ENCODE measurements at places on chromosomes 7 and 10.

GRCh38 chr7:30865076-30865475, 46.6 kb upstream of the AQP1 start:
- no peak for ATAC-seq

DNA sequence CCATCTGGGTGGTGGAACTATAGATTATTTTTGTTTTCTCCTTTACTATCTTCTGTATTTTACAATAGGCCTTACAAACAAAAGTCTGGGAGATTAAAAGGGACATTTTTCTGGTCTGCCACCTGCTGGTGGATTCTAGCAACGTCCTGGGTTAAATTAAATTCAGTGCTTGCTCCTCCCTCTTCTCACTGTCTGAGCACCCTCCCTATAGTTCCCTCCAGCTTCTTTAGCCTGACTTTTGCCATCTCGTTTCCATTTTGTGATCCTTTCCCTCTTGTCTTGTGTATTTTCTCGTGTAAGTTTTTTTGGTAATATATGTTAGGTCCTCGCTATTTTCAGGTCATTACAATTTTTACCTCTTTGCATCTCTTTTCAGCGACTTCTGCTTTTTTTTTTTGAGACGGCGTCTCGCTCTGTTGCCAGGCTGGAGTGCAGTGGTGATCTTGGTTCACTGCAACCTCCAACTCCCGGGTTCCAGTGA, 16.1 kb downstream of the ANKRD16 start:
- peak; percentile 73 for ATAC-seq

GRCh38 chr7:154375956-154376355, 323.8 kb downstream of the DPP6 start:
- ATAC-seq: no peak

DNA sequence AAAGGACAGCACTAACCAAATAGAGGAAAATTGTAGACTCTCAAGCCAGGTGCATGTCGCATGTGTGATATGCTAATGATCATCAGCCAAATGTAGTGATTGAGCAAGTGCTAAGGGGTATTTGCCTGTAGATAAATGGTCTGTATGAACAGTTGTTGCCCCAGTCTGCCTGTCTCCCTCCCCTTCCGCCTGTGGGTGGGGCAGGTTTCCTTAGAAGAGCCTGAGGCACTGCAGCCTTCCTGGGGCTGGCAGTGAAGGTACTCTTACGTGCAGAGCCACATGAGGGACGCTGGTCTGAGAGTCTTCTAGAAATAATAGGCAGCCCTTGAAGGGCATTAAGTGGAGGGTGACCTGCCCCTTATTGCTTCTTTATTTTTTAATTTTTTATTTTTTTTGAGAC, 152.1 kb downstream of the SNX10 start:
- ATAC-seq: no peak

GRCh38 chr10:43390759-43391158, 18.2 kb downstream of the HNRNPF start:
- ATAC-seq: peak; percentile 56

GRCh38 chr7:24793982-24794648, 36.9 kb upstream of the GSDME start:
- ATAC-seq: no peak

DNA sequence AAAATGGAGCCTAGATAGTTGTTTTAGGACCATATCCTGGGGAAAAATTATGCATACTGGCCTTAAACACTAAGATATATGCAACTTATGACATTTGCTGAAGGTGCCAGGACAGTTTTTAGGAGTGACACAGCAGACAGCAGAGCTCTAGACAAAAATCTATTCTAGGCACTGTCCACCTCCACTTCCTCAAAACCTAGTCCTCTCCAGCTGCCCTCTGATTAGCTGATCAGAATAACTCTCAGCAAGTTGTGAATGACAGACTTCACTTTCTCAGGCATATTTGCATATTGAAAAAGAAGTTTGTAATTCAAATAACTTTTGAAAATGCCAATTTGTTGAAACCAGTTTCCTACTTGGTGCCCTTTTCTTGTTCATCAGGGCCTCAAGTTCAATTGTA, 152.3 kb upstream of the STEAP4 start:
- no peak for ATAC-seq

GRCh38 chr7:98200364-98200763, 10.9 kb upstream of the BHLHA15 start:
- no peak for ATAC-seq

DNA sequence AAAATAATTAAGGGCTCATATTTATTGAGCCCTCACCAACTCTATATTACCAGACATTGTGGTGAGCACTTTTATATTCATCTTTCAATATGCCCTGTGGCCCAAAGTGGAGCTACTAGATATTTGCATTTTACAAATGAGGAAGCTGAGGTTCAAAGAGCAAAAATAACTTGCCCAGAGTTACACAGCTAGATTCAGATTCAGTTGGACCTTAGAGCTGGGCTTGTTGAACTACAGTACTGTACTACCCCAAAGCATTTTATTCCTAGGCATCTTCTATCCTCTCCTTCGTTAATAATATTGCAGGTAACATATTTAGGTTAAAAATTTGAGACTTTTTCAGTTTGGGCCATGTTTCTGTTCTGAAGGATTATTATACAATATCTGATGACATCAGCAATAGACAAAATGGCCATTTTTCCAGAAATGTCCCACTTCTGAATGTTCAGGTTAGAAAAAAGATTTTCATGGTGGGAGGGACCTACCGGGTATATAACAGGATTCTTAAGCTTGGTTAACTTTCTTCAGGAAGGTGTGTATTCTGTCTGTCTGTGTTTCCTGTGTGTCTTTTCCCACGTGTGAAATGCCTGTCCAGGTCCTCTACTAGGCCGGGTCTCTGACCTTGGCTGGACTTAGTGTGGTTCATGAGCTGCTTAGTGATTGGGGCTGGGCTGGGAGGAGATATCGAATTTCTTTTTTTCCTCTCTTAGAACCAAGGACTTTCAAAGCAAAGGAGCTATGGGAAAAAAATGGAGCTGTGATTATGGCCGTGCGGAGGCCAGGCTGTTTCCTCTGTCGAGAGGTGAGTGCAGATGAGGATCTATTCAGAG, 13.6 kb downstream of the PRXL2A start:
- no peak for ATAC-seq

DNA sequence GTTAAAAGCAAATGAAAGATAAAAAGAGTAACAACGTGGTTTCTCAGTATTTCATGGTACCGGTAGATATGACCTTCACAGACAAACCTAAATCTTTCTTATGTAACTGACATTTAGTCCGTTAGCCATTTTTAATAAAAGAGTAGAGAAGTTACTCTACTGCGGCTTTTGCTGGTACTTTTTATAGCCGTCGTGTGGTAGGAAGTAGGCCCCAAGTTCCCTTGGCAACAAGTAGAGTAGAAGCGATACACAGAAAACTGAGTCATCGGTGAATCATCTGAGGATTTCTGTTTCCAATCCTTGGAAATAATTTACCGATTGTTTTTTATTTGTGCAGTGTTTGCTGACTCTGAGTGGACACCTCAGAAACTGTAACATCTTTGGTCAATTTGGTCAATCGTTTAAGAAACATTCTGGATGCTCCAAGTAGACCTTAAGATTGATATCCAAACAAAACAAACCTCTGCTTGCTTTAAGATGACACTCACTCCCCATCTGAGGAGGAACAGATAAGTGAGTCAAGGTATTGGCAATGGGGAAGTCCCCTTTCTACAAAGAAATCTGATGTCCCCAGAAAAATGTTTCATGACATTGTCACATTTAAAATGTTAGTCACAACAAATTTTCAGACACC, 63.9 kb upstream of the AHR start:
- ATAC-seq: peak; percentile 90

- ATAC-seq: no peak
Measured at GRCh38 chr10:63542835-63543575, 21.8 kb downstream of the REEP3 start.

- ATAC-seq: no peak
Measured at GRCh38 chr10:110764793-110765512, 106.8 kb upstream of the PDCD4 start.

DNA sequence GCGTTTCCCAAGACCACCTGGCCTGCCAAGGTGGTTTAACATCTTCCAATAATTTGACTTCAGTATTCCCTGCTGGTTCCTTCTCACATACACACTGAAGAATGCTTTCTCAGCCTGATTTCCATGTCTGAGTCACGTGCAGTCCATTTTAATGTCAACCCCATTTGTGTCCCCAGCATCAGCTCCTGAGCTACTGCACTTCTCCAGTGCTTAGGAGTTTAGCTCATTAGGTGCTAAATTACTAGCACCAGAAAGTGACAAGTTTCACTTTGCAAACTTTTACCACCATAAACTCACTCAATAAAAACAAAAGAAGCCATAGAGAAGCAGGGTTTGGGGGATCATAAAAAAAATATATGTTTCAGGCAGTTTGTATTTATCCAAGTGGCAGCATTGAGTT, 279.3 kb upstream of the SORCS1 start:
- no peak for ATAC-seq

GRCh38 chr10:89242345-89242684, 9.3 kb downstream of the LIPA start:
- peak; percentile 88 for ATAC-seq

DNA sequence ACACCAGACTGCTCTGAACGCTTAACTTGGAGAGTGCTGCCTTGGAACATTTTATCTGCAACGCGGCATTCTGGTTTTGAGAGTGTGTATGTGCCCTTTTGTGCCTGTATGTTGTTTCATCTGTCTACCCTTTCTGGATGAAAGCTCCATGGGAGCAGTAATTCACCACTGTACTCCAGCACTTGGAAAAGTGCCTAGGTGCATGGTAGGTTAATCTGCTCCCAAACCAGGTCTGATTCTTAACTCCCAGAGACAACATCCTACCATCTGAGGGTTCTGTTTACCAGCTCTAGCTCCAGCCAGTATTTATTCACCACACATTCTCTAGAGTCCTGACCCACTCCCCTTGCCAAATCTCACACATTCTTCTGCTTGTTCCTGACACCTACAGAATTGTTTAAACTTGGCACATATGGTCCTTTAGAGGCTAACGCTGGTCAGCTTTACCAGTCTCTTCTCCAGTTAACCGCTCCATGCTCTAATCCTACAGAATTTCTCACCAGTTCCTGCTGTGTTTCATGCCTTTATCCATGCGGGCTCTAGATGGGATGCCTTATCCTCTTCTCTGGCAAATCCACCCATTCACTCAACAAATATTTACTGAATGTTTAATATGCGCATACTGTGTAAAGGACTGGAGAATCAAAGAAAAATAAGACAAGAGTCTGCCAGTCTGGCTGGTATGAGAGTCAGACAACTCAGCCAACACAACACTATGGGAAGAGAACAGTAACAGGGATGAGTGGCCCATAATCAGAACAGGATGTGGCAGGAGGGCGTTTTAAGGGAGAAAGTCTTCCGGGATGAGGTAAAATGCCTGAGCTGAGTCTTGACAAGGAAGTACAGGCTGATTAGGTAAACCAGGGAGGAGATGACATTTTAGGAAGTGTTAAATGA, 46.3 kb downstream of the MTPN start:
- ATAC-seq: peak; percentile 56

- ATAC-seq: no peak
Measured at GRCh38 chr7:106824458-106824857, 40.6 kb upstream of the PIK3CG start.

GRCh38 chr7:128100949-128101713, 69.9 kb upstream of the LRRC4 start:
- ATAC-seq: peak; percentile 4

- no peak for ATAC-seq
Measured at GRCh38 chr10:112858986-112859651, 90.9 kb upstream of the TCF7L2 start.

DNA sequence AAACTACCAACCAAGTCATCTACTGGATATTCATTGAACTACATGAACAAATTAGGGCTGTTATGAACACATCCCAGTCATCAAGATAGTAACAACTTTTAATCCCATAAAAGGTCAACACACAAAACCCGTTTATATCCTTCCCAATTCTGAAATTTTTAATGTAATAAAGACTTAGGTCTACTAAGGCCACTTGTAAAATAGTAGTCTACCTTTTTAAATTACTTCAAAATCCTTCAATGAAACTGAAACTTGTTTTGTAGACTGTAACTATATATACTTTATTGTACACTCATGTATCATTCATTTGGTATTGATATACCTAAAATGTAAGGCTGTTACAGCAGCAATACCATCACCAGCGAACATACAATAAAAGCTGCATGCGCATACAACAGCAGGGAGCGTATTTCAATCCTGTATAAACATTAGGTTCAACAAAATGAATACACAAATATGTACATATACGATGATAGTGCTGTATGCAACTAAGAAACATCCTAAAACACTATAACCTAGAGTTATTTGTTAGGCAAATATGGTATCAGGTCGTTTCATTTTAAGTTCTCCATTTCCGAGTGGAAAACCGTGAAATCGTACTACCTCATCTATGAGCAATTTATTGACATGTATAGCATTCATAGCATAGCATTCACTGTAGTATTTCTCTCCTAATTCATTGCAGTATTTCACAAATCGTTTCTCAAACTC, 973 bp downstream of the ATAD1 start:
- no peak for ATAC-seq

DNA sequence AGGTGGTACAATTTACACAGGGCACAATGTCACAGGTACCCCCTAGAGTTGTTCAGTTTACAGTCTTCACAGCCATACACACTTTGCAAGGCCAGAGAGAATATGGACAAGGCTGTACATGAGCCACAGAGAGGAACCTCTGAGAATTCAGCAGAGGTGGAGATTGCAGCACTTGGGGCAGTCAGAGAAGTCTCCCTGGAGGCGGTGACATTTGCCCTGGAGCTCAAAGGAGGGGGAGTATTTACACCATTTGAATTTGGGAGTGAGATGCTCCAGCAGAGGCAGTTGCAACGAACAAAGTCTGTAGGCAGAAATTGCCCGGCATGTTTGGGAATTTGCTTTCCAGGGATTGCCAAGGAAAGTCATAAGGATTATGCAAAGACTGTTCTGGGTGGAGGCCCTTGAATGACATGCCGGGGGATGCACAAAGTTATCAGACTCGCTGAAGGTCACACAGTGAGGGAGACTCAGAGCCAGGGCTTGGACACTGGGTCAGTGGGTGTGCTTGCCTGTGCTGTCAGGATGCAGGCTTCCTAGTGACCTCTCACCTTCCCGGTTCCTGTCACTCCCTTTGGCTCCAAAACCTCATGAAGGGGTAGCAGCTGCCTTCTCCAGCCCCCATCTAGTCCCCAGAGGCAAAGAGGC, 160.7 kb upstream of the PCBD1 start:
- no peak for ATAC-seq

DNA sequence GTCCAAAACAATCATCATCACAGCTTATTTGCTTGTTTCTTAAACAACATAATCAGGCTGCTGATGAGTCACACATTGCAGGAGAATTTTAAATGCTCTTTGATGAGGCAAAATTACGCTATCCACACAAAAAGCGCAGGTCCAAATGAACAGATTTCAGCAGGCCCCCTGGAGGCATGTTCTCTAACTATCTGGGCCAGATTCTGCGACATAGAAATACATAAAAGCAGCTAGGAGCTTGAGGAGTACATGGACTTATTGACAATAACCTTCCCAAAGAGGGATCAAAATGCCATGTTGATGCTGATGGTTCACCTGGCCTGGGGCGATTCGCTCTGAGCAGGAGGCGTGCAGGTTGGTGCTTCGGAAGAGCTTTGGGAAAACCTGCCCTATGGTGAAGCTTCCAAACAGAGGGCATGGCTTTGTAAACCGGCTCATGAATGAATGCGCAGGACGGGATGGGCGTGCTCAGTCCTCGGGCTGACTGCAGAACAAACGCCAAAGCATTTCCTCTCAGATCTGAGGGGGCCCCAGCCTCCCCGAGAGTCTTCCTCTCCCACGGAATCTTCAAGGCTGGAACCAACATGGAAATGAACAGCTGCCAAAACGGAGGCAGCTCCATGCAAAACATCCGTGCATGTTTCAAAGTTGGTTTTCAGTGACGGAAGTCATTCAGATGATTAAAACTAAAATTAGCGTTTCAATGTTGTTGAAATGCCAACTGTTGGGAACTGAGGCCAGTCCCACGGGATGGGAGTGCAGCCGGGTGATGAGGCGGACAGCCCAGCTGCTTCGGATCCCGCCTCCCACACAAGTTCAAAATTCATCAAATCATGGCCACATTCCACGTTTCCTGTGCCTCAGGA, 179.6 kb downstream of the TCERG1L start:
- no peak for ATAC-seq

Measured in esophagus mucosa (tissue), 1 donor.